ENCODE measurements at places on chromosomes 7 and 10. TPM values are rescaled to one million over a fixed set of nuclear protein-coding genes. Genes with fewer than 3 reads are reported as not detected.
A peak's percentile ranks its signal among the peaks of the same experiment; 100 is the strongest.

The ANXA8L1 gene
- not detected for total RNA-seq

The DMBT1 gene
- not detected for total RNA-seq

The OGDHL gene
- total RNA-seq, result 15.1 TPM

The SCIN gene
- 0.32 TPM for total RNA-seq

The PTPN20 gene
- total RNA-seq, result 4.3 TPM

The CYP3A7 gene
- not detected for total RNA-seq

The VPS26A gene
- total RNA-seq, result 42.9 TPM

GRCh38 chr10:82468453-82468852 is 593.5 kb downstream of the NRG3 start:
- no peak overlapping the region for H3K4me3 ChIP-seq
- H3K27ac ChIP-seq, result no peak overlapping the region
- H3K4me1 ChIP-seq, result no peaks in the 10 kb centered on the region
- no peaks in the 10 kb centered on the region for H3K27me3 ChIP-seq

GRCh38 chr7:130361681-130362080 is 17.1 kb downstream of the CPA5 start:
- H3K36me3 ChIP-seq, result no peaks in the 10 kb centered on the region
- H3K27me3 ChIP-seq, result no peaks in the 10 kb centered on the region
- H3K27ac ChIP-seq, result no peak overlapping the region
- H3K4me1 ChIP-seq, result peaks cover 9% of the 10 kb centered on the region
- no peak overlapping the region for H3K4me3 ChIP-seq

DNA sequence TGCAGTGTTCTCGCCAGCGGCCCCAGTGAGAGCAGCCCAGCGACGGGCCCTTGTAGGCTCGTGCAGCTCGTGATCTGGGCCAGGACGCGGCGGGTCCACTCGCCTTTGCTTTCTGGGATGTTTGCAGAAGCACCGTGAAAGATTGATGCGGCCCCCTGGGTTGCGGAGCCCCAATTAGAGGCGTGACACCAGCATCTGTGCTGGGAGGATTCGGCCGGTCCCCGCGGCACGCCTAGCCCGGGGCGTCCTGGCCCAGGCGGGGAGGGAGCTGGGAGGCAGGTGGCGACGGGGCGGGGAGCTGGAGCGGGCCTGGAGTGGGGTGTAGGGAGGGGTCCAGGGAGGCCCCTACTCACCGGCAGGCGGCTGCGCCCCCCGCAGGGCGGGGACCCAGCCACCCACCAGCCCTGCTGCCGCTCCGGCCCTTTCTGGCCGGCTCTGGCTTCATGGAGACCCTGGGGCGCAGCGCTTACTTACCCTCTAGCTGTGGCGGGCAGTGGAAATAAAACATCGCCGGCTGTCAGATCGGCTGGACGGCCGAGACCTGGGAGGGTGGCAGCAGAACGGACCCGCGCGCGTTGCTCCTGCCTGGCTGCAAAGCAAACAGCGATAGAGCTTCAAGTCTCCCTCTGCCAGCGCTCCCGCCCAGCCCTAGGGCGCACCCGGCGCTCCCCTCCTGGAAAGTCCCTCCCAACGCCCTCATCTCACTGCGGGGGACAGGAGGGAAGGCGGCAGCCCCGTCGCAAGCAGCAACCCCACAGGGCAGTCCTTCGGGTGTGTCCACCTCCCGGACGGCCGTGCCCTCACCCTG is 752 bp downstream of the DRGX start:
- no peak for DNase-seq
- H3K4me1 ChIP-seq, result peaks cover 15% of the 10 kb centered on the region
- no peak overlapping the region for H3K4me3 ChIP-seq
- H3K36me3 ChIP-seq, result no peaks in the 10 kb centered on the region
- H3K27me3 ChIP-seq, result peaks cover 65% of the 10 kb centered on the region

DNA sequence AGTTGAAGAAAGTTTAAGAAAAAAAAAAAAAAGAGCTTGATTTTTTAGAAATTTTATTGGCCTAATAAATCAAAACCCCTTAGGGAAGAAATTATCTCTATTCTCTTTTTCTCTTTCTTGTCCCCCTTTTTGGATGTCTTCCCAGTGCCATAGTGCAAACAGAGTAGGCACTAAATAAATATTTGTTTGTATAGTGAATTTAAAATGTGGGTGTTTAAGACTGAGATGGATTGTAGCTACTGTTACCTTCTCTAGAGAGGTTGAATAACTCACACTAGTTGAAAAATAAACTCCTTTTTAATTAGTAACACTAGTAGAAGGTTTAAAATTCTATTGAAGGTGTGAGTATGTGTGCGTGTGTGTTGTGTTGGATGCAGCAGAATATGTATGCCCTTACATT is 783.8 kb downstream of the NXPH1 start:
- no peaks in the 10 kb centered on the region for H3K4me1 ChIP-seq
- no peaks in the 10 kb centered on the region for H3K36me3 ChIP-seq
- H3K27me3 ChIP-seq, result no peaks in the 10 kb centered on the region
- no peak overlapping the region for H3K4me3 ChIP-seq

DNA sequence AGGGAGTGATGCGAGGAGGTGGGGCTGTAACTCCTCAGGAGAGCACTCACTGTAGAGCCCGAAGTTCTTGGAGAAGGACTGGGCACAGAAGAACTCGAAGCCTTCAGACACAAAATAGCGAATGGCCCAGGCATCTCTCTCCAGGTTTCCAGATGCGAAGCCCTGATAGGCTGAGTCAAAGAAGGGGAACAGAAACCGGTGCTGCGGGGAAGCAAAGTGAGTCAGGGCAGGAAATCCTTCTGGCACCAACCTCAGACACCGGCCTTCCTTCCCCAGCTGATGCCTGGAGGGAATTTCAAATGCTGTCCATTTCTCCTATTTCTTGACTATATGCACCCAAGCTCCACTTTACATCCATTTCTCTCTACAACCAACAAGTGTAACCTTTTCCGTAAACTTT is 26.8 kb downstream of the GOT1 start:
- no peaks in the 10 kb centered on the region for H3K4me1 ChIP-seq
- no peak overlapping the region for H3K4me3 ChIP-seq

DNA sequence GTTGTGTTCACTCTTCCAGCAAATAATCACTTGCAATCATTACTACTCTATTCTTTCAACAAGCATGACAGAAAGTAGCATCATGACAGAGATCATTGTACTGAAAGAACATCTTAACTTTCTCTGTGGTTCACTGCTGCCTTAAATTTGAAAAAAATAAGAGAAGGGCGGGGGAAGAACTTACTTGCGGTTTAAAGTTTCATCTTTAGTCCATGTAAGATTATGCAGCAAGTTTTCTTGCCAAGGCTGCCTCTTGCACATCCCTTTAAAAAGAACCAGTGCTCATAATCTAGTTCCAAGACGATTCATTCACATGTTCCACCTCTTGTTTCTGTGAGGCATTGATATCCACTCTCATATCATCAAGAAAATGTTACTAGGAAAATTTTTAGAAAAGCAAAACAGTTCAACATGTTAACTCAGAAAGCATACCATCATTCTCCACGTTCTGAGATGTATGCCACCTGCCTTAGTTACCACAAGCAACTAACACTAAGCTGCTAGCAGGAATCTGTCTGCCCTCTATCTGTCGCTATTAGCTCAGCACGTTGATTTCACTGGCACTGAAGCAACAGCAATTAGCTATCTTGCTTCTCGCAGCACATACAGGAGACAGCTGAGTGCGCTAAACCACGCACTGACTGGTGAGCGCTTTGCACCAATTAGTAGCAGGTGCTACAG is at the start of gene PCDH15:
TSS of gene PCDH15 (minus strand) at position 491 of the 681 bp plus-strand sequence. CDS start 136,969 bp downstream, outside the sequence.
- peak; percentile 14 for DNase-seq
- no peak within 1 kb of the TSS for H3K4me3 ChIP-seq
- H3K27ac ChIP-seq, result no peak within 1 kb of the TSS

DNA sequence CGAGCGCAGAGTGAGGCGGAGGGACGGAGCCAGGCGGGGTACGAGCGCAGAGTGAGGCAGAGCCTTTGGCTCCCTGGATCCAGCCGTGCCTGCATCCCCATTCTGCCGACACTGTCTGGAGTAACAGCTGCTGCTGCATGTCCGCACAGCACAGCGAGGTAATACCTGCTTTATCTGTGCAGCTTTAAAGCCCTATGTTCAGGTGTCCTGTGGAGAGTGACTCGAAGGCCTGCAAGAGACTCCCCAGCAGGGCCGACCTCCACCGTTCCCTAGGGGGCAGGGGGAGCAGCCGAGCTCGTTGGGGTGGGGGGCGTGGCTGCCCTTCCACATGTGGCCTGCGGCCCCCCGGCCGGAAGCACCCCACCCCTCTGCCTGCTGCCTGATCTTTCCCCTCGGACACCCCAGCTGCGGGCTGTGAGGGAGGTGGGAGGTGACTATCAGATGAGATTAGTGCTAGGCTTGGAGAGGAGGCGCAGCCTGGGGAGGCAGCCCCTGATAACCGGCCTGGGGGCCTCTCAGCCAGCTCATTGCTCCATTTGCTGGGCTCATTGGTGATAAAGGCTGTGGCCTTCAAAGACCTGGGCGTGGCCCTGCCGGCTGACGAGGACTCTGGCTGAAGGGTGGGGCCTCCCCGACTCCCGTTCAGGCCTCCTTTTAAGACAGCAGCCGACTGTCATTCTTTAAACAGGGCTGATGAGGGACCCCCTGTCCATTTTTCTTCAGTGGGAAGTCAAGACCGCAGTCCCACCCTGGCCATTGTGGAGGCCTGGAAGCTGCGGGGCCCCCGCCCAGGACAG is 8.0 kb downstream of the VENTX start:
- H3K27me3 ChIP-seq, result no peaks in the 10 kb centered on the region
- DNase-seq, result peak; percentile 96
- H3K4me3 ChIP-seq, result no peak overlapping the region
- H3K36me3 ChIP-seq, result no peaks in the 10 kb centered on the region
- peak overlapping the region; percentile 95 for H3K27ac ChIP-seq

- no peaks in the 10 kb centered on the region for H3K27me3 ChIP-seq
- H3K36me3 ChIP-seq, result no peaks in the 10 kb centered on the region
- no peak for DNase-seq
- peak overlapping the region; percentile 78 for H3K27ac ChIP-seq
These were observed 73.5 kb downstream of the ZRANB1 start for GRCh38 chr10:125015356-125015944.

- H3K27me3 ChIP-seq, result no peaks in the 10 kb centered on the region
- DNase-seq, result peak; percentile 55
- no peaks in the 10 kb centered on the region for H3K4me1 ChIP-seq
- H3K27ac ChIP-seq, result no peak overlapping the region
These were observed 165.7 kb downstream of the NPSR1 start for GRCh38 chr7:34823650-34824258.

GRCh38 chr10:83983578-83984255 is 155.6 kb upstream of the GHITM start:
- H3K36me3 ChIP-seq, result no peaks in the 10 kb centered on the region
- no peak for DNase-seq
- no peaks in the 10 kb centered on the region for H3K27me3 ChIP-seq

DNA sequence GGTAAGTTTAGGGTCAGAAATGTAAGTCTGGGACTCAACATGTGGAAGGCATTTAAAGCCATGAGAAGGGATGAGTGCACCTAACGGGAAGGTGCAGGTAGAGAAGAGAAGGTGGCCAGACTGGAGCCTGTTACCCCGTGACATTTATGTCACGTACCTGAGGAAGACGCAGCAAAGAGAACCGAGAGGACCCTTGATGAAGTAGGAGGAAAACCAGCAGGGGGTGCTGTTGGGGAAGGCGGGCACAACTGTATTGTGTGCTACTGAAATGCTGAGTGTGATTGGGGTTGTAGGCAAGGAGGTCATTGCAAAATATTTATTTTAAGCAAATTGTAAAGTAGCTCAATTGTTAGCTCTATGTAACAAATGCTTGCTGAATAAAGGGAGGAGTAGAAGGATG is 338.2 kb upstream of the PRKCQ start:
- no peak overlapping the region for H3K27ac ChIP-seq
- H3K36me3 ChIP-seq, result no peaks in the 10 kb centered on the region
- no peak overlapping the region for H3K4me3 ChIP-seq
- peak; percentile 47 for DNase-seq

- H3K27ac ChIP-seq, result no peak overlapping the region
- no peaks in the 10 kb centered on the region for H3K36me3 ChIP-seq
- no peaks in the 10 kb centered on the region for H3K4me1 ChIP-seq
- no peak for DNase-seq
- H3K4me3 ChIP-seq, result no peak overlapping the region
- no peaks in the 10 kb centered on the region for H3K27me3 ChIP-seq
These were observed 274.0 kb upstream of the GLI3 start for GRCh38 chr7:42511027-42511426.

GRCh38 chr10:112871021-112871420 is 79.0 kb upstream of the TCF7L2 start:
- H3K36me3 ChIP-seq, result no peaks in the 10 kb centered on the region
- H3K4me3 ChIP-seq, result no peak overlapping the region
- H3K27ac ChIP-seq, result no peak overlapping the region
- no peaks in the 10 kb centered on the region for H3K4me1 ChIP-seq

DNA sequence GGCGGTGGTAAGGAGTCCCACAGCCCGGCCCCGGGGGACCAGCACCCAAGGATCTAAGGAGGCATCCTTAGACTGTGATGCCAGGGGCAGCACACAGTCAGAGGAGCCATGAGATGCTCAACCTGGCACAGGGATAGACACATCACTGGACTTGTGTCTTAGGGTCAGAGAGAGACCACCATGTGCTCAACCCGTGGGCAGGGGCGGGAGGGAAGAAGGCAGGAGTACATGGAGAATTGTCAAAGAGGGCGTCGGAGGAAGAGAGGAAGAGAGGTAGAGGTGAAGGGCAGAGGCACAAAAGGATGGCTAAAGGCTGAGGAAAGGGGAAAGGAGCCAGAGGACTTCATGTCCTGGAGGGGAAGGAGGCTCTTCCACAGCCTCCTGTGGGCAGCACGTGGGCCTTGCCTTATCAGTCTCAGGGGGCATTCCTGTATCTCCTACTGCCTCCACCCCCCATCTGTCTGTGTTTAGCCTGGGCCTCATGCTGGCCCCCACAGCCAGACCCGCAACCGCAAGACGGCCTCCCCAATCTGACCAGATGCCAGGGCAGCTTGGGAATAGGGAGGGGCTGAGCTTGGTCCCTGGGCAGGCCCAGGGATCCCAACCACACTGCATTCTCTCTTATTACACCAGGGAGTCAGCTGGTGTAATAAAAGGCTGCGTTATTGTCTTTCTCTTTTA is 2.2 kb downstream of the ADCY1 start:
- no peak overlapping the region for H3K4me3 ChIP-seq
- no peaks in the 10 kb centered on the region for H3K36me3 ChIP-seq
- H3K27me3 ChIP-seq, result peaks cover 10% of the 10 kb centered on the region
- H3K27ac ChIP-seq, result no peak overlapping the region
- DNase-seq, result no peak
- H3K4me1 ChIP-seq, result no peaks in the 10 kb centered on the region

GRCh38 chr10:42973411-42973810 is 103.5 kb upstream of the RET start:
- H3K27ac ChIP-seq, result no peak overlapping the region
- H3K4me1 ChIP-seq, result no peaks in the 10 kb centered on the region
- no peak for DNase-seq
- no peaks in the 10 kb centered on the region for H3K27me3 ChIP-seq

Measured in adrenal gland (tissue), 19 donors.